Karpas-422 (cell line): ENCODE measurements at places on chromosomes 11 and 22.
A peak's percentile ranks its signal among the peaks of the same experiment; 100 is the strongest.

DNA sequence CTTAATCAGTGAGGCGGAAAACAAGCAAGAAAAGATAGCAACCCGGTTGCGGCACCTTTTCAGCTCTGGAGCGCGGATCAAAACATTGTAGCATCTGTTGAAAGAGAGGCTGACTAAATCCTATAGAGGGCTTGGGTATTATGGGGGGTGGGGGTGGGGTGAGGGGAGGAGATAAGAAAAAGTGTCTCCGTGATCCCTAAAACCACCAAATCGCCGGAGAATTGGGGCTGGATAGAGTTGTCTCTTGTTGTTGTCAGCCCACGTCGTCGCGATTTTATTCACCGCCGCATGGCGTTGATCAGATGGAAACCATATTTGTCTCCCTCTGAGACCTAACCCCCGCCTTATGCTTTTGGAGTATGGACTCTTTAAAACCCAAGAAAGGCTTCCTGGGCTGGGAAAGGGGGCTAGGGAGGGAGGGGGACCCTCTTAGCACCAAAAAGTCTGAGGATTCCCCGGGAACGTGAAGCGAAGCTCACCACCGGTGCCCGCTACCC is 13.0 kb downstream of the PAX6 start:
- DNase-seq: no peak

GRCh38 chr11:19651028-19651427 is 61.6 kb upstream of the NAV2 start:
- DNase-seq: no peak

DNA sequence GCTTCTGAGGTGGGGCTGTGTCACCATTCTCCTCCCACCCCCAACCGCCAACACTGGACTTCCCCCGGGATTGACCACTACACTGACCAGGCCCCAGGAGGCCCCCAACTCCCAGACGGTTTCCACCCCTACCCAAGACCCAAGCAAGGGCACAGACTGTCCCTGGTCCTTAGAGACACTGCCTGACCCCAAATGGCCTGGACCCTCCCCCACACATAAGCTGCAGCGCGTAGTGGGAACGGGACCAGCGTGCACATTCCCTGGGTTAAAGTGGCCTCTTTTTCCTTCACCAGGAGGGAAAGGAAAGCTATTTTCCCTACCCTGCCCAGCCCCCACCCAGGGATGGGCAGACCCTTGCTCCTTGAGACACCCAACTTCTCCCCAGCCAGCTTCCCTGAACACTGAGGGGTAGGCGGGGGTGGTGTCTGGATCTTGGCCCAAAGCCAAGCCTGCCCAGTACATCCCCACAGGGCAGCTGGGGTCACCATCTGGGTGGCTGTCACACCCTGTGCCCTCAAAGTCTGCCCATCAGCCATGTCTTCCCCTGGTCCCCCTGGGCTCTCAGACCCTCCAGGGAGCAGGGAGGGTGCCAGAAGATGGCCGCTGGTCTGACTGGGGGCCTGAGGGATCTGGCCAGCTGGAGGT is 1.6 kb upstream of the MAPK12 start:
- no peak for DNase-seq

GRCh38 chr11:59012398-59013265 is 73.3 kb downstream of the GLYATL1 start:
- DNase-seq: no peak

- DNase-seq: no peak
These were observed 70.4 kb downstream of the RRM1 start for GRCh38 chr11:4164884-4165590.

DNA sequence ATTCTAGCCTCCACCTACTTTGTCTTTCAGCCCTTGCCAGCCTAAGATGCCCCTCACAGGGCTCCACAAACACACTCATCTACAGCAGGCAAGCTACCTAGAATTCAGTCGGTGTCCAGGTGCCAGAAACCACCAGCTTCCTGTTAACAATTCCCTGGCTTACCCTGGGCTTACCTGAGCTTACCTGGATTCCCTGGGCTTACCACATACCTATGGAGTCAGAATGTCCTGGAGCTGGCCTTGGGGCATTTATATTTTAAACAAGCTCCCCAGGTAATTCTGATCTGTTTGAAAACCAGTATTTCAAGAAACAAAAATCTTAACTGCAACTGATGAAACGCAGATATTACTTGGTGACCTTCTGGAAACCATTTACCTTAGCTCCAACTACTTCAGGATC is 123.6 kb downstream of the SLC1A2 start:
- no peak for DNase-seq

DNA sequence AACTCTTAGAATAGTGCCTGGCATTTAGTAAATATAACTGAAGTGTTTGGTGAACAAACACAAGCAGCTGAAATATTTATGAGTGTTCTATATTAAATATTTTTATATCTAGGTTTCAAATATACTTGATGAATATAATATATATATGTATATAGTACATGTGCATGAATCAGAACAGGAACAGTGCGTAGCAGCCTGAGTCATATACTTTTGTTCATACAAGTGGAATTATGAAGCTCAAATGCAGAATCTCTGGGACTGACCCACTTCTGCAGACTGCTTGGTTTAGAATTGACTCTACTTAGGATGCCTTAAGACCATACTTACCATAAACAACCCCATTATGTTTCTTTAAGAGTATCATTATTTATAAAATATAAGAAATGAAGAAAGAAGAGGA is 997.8 kb upstream of the RAG2 start:
- DNase-seq: no peak

GRCh38 chr11:22730319-22730718 is 63.9 kb downstream of the GAS2 start:
- peak; percentile 57 for DNase-seq

DNA sequence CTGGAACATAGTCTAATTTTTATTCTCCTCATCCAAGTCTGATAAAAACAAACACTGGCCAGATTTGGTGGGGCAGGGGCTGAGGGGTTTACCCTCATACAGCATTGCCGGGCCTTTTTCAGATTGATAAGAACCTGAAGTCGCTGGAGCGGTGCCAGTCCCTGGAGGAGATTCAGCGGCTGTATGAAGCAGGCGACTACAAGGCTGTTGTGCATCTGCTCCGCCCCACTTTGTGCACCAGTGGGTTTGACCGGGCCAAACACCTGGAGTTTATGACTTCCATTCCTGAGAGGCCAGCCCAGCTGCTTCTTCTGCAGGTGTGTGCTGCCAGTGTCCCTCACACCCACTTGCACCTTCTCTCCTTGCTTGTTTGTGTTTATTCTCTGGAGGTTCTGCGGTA is 55.8 kb downstream of the CABIN1 start:
- no peak for DNase-seq

GRCh38 chr11:41522391-41522790 is 62.9 kb upstream of the LRRC4C start:
- DNase-seq: no peak

GRCh38 chr11:74466916-74467885 is at the start of gene KCNE3:
Gene KCNE3, minus strand, starts transcription at chr11:74467549. Its CDS starts 9,986 bp downstream, at chr11:74457563.
- DNase-seq: no peak

- no peak for DNase-seq
These were observed 53.8 kb downstream of the SWAP70 start for GRCh38 chr11:9717719-9718118.

DNA sequence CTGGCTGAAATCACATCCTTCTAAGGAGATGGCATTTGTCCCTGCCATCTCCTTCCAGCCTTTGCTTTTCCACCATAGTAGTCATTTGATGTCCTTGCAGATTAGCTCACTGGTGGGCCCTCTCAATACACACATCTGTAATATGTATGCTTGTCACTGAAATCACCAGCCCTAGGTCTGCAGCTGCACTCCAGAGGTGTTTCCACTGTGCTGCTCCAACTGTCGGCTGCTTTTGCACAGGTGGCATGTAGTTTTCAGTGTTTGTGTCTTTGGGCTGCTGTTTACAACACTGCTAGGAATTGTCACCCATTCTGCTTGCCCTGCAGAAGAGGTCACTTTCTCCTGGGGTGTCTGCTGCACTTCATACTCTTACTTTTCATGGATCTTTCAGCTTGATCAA is 69.0 kb upstream of the GRAMD1B start:
- no peak for DNase-seq

DNA sequence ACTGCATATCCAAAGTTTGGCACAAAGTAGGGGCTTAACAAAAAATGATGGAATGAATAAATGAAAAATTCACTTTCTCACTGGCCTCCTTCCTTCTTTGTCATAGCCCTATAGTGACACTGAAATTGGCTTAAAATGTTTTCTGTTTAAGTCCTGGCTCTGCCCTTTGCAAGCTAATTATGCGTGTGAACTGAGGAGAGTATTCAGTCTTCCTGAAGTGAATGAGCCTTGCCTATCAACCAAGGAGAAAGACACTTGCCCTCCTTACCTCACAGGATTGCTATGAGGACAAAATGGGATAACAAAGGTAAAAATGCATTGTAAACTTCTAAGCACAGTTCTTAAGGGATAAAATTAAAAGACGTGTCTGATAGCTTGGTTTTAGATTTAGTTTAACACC is 729.8 kb upstream of the ANO3 start:
- no peak for DNase-seq

DNA sequence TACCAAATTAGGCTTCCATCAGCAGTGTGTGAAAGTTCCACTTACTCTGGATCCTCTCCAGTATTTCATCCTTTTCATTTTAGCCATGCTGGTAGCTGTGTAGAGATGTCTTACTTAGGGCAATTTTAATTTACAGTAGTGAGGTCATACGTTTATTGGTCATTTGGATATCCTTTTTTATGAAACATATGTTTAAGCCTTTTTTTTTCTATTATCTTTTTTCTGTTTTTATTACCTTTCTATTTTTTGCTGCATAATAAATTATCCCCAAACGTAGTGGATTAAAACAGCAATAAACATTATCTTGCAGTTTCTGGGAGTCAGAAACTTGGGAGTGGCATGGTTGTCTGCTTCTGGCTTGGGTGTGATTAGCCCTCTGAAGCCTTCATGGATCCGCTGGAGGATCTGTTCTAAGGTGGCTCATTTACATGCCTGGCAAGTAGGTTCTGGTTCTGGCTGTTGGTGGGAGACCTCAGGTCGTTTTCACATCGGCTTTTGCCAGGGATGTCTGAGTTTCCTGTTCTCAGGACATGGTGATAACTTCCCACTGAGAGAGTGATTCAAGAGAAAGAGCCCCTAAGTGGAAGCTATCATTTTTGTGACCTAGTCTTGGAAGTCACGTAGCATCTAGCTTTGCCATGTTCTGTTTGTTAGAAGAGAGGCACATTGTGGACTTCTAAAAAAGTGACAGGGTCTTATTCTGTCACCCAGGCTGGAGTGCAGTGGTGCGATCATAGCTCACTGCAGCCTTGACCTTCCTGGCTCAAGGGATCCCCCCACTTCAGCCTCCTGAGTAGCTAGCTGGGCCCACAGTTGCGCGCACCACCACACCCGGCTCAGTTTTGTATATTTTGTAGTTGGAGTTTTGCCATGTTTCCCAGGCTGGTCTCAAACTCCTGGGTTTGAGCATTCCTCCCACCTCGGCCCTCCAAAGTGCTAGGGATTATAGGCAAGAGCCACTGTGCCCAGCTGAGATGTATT is 38.6 kb downstream of the PPP6R3 start:
- DNase-seq: peak; percentile 57

DNA sequence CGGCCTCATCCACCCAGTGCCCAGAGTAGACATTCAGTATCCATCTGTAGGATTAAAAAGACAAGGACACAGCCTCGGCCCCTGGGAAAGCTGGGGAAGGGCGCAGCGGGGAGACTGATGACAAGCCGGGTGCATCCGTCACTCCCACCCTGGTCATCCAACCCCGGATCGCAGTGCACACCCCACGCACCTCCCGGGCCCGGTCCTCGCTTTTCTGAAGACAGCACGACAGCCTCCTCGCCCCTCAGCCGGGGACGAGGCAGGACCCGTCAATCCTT is 1.1 kb downstream of the FCHSD2 start:
- no peak for DNase-seq
